ENCODE measurements at places on chromosomes 13 and 19.

GRCh38 chr19:4425537-4425936 lies 23.1 kb downstream of the CHAF1A start:
- DNase-seq = no peak

GRCh38 chr19:43229315-43229714 lies 23.9 kb upstream of the PSG4 start:
- peak; percentile 46 for DNase-seq

DNA sequence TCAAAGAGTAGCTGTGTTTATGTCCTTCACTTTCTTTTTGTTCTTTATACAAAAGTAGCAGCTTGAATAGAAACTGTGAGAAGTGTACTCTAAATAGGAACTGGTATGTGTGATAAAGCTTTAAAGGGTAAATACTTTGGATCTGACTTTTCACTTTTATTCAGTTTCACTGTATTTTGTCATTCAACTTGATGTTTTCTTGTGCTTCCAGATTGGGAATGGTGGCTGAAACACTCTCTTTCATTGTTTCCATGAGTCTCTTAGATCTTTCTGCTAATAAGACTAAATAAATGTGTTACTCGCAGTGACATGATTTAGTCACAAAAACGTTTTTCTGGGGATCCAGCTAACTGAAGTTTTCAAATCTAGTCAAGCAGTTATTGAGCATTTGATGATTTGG lies 133.2 kb downstream of the GPC5 start:
- no peak for DNase-seq

- DNase-seq = no peak
Observed at GRCh38 chr13:50130123-50130946, 115.1 kb downstream of the KCNRG start.
